Breast epithelium (tissue), 4 donors: ENCODE measurements at places on chromosomes 6 and 20.

DNA sequence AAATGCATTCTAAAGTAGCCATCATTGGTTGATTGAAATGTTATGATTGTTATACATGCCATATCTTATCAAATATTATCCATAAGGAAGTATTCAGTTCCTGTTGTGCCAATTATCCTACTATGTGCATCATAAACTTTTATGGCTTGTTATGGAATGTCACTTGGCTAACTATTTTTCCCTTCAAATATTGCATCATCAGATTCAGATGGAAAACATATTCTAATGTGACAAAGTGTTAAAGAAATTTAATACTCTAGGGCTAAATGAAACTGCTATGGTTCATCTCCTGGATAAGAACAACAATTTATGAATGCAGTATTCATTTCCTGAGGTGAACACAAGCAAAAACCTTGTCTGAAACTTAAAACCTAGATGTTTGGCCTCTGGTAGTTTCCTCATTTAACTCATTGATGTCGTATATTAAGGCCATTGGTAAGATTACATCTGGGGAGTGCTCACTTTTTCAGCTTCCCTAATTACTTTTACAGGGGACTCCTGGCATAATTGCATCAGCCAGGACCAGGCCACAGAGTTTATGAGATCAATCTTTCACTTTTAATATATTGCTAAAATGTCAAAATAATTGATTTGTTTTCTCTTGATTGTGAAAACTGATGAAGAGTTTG lies 134.9 kb upstream of the CEP162 start:
- no peak for DNase-seq

GRCh38 chr20:53948383-53949318 lies 121.7 kb downstream of the BCAS1 start:
- DNase-seq: no peak

- no peak for DNase-seq
Observed at GRCh38 chr6:128172752-128173682, 272.2 kb upstream of the THEMIS start.

GRCh38 chr20:17485017-17485416 lies 46.2 kb downstream of the BFSP1 start:
- no peak for DNase-seq

DNA sequence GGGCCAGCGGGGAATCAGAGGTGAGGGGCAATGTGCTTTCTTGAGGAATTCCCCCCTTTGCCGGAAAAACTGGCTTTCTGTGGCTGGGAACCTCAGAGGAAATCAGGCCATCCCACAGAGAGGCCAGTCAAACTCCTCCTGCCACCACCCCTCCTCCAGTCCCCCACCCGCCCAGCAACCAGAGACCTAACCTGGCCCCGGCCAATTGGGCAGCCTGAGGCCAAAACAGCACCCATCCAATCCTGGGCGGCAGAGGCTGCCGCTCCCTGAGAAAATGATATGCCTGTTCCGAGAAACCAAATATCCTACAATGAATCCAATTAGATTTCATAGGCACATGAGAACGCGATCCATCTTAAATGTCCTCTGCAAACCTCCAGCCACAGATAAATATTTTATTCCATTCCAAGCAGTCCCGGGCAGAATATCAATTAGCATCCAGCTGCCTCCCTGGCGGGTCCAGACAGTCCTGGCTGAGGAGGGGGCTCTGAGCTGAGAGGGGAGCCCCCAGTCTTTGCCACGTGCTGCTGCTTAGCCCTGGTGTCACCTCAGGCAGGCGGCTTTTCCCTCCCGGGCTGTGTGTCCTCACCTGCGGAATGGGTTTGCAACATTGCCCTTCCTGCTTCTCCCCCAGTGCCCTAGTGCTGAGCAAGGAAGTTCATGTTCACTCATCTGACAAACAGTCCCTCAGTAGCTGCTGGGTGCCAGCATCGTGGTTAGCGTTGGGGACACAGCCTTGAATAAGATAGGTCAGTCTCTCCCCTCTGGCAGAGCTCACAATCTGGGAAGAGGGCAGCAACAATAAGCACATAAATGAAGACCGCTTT lies 95.0 kb downstream of the DLGAP4 start:
- no peak for DNase-seq

DNA sequence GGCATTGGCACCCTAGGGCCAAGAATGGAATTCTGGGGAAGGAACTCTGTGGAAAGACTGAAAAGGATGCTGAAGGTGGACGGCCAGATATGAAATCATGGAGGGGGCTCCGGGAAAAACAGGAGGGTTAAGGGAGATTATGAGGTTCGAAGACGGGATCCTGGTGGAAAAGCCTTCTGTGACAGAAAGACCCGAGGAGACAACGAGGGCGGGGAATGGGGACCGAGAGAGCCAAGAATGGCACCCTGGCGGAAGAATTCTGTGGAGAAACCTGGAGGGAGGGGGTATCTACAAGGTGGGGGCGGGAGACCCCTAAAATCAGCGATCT lies 426 bp downstream of the TRMT6 start:
- DNase-seq: no peak

- peak; percentile 76 for DNase-seq
Observed at GRCh38 chr6:56370561-56371211, 123.3 kb upstream of the COL21A1 start.

GRCh38 chr20:42949950-42950349 lies 239.8 kb downstream of the PTPRT start:
- no peak for DNase-seq

DNA sequence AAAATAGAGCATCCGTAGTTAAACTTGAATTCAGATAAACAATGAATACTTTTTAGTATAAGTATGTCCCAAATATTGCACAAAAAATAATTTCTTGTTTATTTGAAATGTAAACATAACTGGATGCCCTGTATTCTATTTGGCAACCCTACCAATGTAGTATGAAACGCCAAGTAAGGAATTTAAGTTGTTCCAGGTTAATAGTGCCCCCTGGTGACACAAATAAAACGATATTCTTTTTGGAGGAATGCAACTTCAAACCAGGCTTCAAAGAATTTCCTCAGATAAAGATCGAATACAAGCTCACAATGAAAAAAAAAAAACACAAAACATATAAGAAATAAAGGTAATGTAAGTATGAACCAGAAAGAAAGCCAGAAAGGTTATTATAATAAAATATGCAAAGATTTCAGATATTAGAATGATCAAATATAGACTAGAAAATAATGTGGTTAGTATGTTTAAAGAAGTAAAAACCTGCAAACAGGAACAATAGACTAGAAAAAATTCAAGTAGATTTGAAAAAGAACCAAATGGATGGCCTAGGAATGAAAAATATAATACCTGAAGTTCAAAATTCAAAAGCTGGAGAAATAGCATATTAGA lies 18.4 kb upstream of the AKAP7 start:
- no peak for DNase-seq

DNA sequence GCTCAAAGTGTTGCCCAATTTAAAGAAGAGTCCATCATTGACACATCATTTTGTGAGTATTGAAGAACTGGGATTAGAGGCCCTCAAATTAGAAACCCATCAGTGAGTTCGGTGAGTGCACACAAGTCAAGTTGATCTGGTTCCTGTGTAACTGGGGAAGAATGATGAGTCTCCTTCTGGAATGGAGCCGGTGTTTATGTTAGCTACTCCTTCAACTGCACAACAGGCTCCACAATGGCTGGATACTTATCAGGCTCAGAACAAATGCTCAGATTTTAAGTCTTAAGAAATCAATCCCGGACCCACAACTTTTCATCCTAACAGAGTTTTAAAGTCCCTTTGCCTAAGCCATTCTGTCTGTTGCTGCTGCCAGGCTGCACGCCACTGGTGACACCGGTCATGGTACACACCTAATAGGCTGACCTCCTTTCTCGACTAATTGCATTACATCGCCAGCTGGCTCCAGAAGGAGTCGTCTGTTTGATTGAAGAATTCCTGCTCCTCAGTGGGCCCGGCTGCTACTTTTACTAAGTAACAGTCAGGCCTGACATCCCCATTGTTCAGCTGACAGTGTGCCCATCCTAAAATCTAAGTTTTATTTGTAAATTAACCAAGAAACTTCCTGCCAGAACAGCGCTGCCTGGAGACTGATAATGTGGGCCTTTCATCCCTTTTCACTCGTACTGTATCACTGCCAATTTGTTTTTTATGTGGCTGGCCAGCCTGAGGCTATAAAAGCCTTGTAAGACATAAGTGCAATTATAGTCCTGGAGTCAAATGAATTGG lies 130.4 kb downstream of the INSM1 start:
- DNase-seq: no peak

- DNase-seq: no peak
Observed at GRCh38 chr20:1897541-1897940, 2.3 kb downstream of the SIRPA start.

GRCh38 chr20:7003598-7003997 lies 236.1 kb downstream of the BMP2 start:
- no peak for DNase-seq

GRCh38 chr6:90793771-90794170 lies 206.9 kb upstream of the MAP3K7 start:
- DNase-seq: no peak

- DNase-seq: no peak
Observed at GRCh38 chr20:19252451-19253120, 40.1 kb downstream of the SLC24A3 start.

- no peak for DNase-seq
Observed at GRCh38 chr6:137571854-137572253, 77.7 kb upstream of the OLIG3 start.

GRCh38 chr6:78199044-78199443 lies 546.2 kb downstream of the MEI4 start:
- no peak for DNase-seq

DNA sequence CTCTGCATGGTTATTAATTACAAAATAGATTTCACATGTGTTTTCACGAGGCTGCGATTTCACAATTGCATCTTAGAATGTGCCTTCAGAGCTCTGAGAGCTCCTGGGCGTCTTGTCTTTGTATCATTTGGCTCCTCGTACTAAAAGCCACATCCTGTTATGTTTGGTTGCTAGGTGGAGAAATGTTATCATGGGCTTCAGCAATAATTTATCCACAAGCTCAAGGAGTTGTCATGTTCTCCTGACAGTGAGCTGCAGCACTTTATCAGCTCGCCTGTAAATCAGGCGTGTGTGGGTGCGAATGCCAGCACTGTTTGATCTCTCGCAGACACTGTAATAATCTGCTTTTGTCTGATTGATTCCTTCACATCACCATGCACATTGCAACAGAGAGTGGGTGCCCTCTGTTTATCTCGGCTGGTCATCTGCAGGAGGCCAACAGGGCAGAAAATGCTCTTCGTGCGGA lies 218.6 kb upstream of the ZFP64 start:
- no peak for DNase-seq

DNA sequence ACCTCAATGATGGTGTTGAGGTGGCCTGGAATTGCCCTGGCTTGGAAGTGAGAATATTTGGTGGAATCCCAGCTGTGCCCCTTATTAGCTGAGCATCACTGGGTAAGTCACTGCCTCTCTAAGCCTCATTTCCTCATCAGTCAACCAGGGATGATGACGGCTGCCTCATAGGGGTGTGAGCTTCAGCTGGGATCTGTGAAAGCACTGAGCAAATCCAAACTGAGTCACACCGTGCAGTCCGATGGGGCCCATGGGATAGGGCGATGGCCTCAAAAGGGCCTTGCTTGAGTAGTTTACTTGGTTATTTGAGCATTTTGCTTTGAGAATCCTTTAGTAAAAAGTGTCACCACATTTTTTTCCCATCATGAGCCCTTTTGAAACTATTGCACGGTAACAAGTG lies 1.1 kb downstream of the SLC22A1 start:
- no peak for DNase-seq

- no peak for DNase-seq
Observed at GRCh38 chr6:7468382-7469081, 72.9 kb upstream of the DSP start.

DNA sequence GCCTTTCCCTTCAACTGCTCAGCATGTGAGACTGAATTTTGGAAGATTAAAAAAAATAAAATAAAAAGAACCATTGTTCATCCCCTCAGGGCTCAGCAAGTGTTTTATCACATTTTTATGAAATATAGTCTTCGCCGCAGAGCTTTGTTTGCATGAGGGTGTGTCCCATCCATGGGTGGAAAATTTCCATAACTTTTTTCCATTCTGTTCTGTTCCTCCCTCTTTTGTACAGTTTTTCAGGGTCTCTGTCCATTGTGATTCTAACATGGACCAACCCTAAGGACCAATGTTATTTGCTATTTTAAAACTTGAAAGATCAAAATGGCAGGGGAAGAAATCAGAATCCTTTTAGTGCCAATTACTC lies 213.3 kb upstream of the SGK1 start:
- DNase-seq: no peak

DNA sequence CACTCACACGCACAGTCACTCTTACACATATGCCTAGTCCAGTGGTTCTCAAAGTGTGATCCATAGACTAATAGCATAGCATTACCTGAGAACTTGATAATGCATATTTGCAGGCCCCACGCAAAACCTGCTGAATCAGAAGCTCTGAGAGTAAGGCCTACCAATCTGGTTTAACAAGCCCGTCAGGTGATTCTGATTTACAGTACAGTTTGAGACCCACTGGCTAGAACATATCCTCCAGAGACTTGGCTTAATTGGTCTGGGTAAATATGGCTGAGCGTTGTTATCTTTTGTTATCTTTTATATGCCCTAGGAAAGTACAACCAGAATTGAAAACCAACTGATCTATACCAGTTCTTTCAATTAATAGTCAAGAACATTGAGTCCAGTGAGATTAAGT lies 9.6 kb downstream of the TSPYL4 start:
- DNase-seq: no peak

DNA sequence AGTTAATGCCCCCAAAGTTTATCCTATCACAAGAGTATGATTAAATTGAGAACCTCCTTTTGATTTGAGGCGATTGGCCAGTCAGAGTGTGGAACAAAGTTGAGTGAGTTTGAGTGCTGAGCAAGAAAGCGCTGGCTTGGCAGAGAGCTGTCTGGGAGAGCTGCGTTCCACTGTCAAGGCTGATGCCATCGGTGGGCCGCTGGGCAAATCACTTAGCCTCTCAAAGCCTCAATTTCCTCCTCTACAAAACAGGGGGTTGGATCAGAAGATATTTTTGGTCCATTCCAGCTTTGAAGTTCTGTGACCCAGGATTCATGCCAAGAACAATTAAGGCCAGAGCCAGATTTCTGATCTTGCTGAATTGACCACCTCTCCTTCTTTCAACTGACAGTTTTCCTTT lies 60.2 kb downstream of the TMEM242 start:
- DNase-seq: no peak

GRCh38 chr6:74557236-74557635 lies 648.6 kb downstream of the COL12A1 start:
- no peak for DNase-seq

DNA sequence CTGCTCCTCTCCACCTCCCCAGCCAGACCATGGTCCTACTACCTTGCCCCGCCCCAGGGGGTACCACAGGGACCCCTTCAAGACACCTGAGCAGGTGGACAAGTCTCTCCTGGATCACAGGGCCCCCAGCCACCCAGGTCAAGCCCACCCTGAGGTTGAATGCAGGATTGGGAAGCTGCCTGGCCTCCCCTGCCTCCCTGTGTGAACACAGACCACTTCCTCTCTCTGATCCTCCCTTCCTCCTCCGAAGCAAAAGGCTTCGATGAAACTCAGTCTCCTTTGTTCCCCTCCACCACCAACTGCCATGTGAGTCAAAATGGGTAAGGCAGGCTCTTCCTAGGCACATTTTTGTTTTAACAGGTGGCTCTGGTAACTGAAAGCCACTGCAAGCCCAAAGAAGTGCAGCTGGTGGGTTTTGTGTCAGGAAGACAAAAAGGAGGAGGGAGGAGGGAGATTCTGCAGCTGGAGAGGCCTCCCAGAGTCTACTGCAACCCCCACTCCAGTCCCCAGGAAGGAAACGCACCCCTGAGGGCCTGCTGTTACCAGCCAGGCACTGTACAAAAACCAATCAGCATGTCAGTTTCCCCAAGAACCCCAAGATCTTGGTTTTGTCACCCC lies 5.4 kb downstream of the ADA start:
- no peak for DNase-seq
